ENCODE measurements at places on chromosomes 7 and 10. TPM values are rescaled to one million over a fixed set of nuclear protein-coding genes. Genes with fewer than 3 reads are reported as not detected.

Gene NKX2-3
- not detected for total RNA-seq

DNA sequence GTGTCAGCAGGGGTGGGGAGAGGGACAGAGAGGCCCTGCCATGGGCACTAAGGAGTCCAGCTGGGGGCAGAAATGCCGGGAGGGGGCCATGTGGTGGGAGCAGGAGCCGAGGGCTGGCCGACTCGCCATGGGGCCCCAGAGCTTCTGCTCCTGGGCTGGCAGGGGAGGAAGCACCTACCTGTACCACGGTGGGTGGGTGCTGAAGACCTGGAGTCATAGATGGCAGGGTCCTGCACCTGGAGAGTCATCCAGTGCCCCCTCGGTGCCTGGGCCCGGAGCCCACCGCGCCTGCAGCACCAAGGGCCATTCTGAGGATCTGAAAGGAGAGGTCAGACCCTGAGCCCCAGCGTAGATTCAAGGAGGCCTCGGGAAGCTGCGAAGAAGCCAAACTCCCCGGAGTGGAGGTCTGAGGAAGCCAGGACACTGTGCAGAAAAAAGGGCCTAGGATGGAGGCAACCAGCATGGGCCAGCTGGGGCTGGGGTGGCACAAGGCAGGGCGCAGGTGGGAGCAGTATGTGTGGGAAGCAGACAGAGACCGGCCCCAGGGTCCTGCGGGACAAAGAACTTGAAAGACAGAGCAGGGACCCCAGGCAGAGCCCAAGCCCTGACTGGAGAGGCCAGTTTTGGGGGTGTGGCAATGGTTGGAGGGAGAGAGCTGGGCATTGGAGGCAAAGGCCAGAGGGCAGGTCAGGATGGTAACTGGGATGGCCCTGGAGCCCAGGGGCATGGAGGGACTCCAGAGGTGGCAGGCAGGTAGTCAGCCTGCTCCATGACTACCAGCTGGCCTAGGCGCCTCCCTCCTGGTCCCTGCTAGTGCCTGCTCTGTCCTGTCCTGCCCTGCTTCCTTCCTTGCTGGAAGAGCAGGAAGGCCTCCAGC is 26.7 kb upstream of the SMARCD3 start:
- H3K4me1 ChIP-seq: peaks cover 19% of the 10 kb centered on the region
- no peak overlapping the region for H3K27ac ChIP-seq
- no peaks in the 10 kb centered on the region for H3K36me3 ChIP-seq
- no peak for DNase-seq
- H3K27me3 ChIP-seq: peaks cover 8% of the 10 kb centered on the region

DNA sequence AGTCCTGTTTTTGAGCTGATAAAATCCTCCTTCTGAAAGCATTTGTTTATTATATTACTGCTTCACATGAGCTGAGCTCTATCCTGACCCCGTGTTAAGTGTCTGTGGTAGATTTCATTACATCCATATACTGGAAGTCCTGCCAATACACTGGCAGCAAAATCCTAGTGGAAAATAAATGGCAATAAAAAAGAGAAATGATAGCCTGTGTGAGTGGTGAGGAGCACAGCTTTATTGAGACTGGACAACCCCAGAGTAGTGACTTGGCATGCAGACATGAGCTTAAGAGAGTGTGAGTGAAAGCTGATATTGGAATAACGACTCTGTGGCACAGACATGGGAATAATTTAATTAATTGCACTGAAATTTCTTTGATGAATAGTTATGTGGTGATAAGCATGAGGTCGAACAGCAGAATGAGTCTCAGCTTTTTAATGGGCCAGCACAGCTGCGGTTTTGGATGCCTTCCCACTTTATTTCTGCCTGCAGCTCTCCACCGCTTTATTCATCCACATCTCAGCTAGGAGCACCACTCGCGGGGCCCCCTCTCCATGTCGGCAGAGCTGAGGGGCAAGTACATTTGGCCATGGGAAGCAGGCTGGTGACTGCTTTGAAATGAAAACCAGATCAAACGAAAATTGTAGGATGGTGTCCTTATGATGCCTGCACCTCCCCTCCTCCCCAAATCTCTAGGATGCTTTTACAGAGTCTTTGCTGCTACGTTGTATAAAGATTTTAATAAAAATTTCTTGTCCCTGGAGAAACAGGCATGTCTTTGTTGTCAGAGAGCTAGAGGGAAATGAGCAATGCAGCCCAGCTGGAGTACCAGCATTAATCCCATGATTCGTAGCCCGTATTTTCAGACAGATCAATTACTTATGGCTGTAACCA is 494.3 kb downstream of the AUTS2 start:
- H3K36me3 ChIP-seq: no peaks in the 10 kb centered on the region
- no peaks in the 10 kb centered on the region for H3K4me1 ChIP-seq
- no peaks in the 10 kb centered on the region for H3K27me3 ChIP-seq

DNA sequence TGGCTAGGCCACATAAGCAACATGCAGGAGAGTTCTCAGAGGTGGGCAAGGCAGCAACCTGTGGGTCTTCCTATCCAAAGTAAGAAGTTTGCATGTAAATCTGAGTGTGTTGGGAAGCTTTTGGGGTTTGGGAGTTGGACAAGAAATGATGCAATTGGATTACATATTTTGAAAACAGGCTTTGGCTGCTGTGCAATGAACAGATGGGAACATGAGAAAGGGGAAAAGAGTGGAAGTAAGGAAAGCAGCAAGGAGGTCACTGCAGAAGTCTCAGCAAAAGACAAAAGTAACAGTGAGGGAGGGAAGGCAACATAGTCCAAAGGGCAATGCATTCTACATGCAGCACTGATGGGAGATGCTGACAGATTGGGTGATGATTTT is 61.1 kb upstream of the C10orf90 start:
- no peak overlapping the region for H3K27ac ChIP-seq
- H3K4me1 ChIP-seq: no peaks in the 10 kb centered on the region
- no peak overlapping the region for H3K4me3 ChIP-seq
- H3K36me3 ChIP-seq: no peaks in the 10 kb centered on the region

DNA sequence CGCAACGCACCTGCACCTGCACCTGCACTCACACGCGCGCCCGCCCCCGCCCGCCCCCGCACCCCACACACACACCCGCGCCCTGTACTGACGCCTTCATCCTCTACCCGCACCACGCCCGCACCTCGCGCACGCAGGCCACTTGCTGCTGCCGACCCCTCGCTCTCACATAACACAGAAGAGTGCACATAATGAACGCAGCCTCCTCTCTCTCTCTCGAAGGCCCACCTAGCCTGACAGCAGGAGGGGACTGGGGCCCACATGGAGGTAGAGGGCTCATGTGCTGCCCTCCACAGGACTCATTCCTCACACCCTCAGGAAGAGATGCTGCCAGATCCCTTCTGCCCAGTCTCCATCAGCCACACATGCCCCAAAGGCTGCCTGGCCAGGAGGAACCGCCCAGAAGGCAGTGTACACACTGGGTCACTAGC is 432 bp upstream of the CAMK2B start:
- no peak for DNase-seq
- peaks cover 6% of the 10 kb centered on the region for H3K4me1 ChIP-seq
- H3K36me3 ChIP-seq: no peaks in the 10 kb centered on the region
- H3K4me3 ChIP-seq: peak overlapping the region; percentile 61

DNA sequence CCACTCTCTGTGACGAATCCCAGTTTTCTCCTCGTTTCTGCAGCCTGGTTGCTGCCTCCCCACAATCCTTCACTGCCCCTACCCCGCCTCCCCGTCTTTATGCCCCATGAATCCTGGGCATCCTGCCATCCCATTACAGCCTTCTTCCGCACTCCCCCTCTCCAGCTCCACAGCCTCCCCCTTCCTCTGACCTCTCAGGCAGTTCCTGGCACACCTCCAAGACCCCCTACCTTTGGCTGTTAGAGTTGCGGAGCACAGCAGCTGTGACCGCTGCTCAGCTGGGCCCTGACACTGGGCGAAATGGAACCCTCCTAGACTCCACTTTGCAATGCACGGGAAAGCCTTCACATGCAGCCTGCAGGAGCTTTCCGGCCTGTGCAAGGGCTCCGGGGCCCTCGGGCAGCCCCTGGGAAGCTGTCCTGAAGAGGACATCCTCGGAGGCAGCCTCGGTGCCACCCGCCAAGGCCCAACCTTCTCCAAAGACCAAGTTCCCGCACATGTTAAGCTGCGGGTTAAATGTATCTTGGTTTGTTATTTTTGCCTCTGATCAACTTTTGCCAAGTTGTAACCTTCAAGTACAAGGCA is 400.7 kb upstream of the MKI67 start:
- H3K4me3 ChIP-seq: no peak overlapping the region
- no peaks in the 10 kb centered on the region for H3K36me3 ChIP-seq
- H3K27ac ChIP-seq: no peak overlapping the region
- no peaks in the 10 kb centered on the region for H3K27me3 ChIP-seq
- no peak for DNase-seq
- H3K4me1 ChIP-seq: no peaks in the 10 kb centered on the region

DNA sequence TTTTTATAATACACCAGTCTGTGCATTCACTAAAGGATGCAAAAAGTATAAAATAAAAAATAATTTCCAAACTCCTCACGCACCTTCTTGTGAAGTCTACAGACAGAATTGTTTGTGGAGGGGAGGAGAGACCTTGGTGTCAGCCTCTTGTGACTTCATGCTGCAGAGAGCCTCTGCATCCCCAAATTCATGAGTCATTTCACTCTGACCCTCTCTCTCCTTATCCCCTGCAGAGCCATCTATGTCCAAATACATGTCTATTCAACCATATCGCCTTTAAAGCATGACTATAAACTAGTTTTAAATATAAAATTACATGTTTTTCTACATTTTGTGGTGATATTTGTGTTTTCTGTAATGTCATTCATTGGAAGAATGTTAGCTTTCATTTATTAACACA is 6.0 kb downstream of the CREB5 start:
- peaks cover 33% of the 10 kb centered on the region for H3K27me3 ChIP-seq
- no peaks in the 10 kb centered on the region for H3K36me3 ChIP-seq
- no peak overlapping the region for H3K4me3 ChIP-seq
- H3K27ac ChIP-seq: no peak overlapping the region
- H3K4me1 ChIP-seq: no peaks in the 10 kb centered on the region

DNA sequence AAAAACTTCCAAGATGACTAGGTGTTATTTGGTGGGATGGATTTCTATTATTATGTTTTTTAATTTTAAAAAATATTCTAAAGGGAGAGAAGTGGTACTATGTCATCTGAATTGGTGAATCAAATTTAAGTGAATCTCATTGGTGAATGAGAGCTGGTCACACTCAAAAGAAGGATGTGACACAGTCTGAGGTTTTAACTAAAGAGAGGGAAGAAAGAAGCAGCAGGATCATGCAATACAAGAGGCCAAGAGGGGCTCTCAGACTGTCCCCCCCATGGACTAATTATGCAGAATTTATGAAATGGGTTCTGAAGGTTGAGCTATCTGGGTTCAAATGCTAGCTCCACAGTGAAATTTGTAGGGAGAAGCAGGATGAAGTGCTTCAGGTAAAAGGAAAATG is 16.2 kb downstream of the MACC1 start:
- no peak for DNase-seq
- H3K4me1 ChIP-seq: peaks cover 4% of the 10 kb centered on the region
- no peaks in the 10 kb centered on the region for H3K27me3 ChIP-seq
- no peak overlapping the region for H3K4me3 ChIP-seq
- H3K36me3 ChIP-seq: no peaks in the 10 kb centered on the region

DNA sequence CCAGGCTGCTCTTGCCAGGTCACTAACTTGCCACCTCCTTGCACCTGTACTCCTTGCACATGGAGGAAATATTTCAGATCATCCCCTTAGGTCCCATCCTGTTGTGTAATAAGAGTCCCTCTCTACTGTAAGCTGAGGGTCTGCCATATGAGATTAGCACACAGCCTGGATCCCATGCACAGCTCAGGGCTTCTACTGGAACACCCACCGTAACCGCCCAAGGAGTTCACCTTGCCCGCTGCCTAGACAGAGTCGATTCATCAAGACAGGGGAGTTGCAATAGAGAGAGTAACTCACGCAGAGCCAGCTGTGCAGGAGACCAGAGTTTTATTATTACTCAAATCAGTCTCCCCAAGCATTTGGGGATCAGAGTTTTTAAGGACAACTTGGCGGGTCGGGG is 694.4 kb upstream of the C7orf33 start:
- H3K36me3 ChIP-seq: no peaks in the 10 kb centered on the region
- H3K27me3 ChIP-seq: no peaks in the 10 kb centered on the region
- H3K27ac ChIP-seq: no peak overlapping the region
- H3K4me1 ChIP-seq: no peaks in the 10 kb centered on the region
- no peak for DNase-seq

Measured in activated CD8-positive, alpha-beta T cell treated with anti-CD3 and anti-CD28 coated beads, Interleukin-2, amount 10 ng/mL, durations not matched to agents 7 days and 5 days (primary cell).